ENCODE measurements at places on chromosomes 6 and 20.

- no peak for DNase-seq
These were observed 24.5 kb downstream of the TSHZ2 start for GRCh38 chr20:52996658-52997057.

GRCh38 chr6:148448369-148449012, 105.9 kb downstream of the SASH1 start:
- DNase-seq: no peak

DNA sequence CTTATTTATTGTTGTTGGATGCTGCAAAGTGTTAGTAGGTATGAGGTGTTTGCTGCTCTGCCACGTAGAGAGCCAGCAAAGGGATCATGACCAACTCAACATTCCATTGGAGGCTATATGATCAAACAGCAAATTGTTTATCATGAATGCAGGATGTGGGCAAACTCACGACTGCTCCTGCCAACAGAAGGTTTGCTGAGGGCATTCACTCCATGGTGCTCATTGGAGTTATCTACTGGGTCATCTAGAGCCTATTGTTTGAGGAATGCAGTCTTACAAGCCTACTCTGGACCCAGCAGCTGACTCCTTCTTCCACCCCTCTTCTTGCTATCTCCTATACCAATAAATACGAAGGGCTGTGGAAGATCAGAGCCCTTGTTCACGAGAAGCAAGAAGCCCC, 12.1 kb downstream of the MICB start:
- DNase-seq: no peak

DNA sequence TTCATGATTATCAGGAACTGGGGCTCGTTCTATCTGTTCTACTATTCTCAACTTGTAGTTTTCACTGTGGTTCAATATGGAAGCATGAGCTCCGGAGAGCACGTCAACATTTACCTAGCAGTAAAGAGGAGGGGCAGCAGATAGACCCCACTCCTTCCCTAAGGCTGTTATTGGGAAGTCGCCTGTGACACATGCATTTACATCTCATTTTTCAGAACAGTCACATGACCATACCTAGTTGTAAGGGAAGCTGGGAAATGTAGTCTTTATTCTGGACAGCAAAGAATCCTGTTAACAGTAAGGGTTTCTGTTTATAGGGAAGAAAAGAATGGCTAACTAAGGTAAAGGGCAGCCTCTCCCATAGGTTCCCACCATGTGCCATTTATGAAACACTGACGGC, 158.3 kb downstream of the ZFP64 start:
- DNase-seq: no peak

GRCh38 chr6:41697861-41698781, 37.3 kb downstream of the TFEB start:
- DNase-seq: no peak

DNA sequence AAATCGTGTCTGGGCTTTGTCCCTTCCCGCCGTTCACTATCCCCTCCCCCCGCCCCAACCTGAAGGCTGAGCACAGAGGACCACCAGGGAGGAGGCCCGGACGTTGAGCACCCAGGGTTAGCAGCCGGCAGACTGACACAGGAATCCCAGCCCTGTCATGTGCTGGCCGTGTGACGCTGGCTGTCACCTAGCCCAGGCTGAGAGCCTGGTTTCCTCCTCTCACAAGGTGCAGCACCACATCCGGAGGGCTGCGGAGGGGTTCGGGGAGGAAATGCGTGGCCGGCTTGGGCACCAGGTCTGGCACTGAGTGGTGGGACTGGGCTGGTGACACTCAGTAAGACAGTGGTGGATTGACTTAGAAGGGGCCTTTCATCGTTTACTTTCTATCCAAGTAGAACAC, 4.6 kb upstream of the LSM14B start:
- DNase-seq: no peak

GRCh38 chr20:24737212-24737850, 211.7 kb upstream of the CST7 start:
- no peak for DNase-seq

- no peak for DNase-seq
These were observed 52.8 kb upstream of the ZFAND3 start for GRCh38 chr6:37766717-37767116.

DNA sequence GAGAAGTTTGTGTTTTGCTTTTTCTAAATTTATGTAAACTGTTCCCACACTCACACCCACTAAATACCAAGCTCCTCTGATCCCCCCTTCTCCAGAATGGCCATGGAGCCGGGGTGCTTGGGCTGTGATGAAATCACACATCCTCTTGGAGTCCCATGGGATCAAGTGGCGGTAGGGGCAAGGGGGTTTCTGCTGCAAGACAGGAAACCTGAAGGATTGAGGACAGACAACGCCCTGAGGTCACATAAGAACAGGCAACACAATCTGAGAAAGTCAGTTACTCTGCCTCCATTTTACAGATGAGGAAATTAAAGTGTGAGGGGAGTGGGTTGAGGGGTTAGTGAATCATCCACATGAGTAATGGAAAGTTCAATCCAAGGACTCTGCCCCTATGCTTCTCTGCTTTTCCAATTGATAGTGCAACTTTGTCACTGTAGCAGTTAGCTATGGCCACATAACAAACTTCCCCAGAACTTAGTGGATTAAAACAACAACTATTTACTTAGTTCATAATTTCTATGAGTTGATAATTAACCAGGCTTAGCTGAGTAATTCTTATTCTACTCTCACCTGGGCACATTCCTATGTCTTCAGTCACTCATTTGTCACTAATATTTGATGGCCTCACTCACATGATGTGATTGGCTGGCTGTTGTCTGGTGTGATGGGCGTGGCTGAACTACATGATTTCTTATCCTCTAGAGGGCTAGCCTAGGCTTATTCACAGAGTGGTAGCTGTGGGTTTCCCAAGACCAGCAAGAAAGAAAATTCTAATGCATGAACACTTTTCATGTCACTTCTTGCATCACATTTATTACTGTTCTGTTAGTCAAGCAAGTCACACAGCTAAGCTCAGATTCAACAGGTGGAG, 311.1 kb upstream of the RNF24 start:
- DNase-seq: no peak

DNA sequence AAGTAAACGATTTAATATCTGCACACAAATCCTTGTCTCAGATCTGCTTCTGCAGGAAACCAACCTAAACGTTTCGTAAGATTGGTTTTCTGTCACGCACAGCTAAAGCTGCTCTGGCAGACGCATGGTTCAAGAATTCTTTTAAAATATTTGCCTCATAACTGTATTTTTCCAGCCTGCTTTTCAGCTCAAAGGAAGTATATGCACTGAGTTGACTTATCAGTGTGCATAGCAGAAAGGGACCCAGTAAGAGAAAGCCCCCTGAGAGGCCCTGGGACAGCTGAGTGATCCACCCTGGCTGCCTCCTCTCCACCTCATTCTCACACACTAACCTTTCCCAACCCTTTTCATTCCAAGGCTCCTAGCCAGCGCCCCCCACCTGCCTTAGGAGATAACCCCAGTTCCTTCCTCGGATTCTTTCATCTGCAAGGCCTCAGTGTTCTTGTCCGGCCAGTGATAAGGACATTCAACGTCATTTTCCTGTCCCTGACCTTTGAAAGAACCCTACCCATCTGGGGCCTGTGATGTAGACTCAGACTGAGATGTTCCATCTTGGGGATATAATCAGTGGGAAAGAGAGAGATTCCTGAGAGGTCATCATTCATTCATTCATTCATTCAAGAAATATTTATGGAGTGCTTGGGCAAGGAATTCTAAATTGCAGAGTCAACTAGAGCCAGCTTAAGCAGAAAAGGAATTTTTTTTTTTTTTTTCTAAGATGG, 22.4 kb upstream of the SLC9A8 start:
- DNase-seq: no peak

DNA sequence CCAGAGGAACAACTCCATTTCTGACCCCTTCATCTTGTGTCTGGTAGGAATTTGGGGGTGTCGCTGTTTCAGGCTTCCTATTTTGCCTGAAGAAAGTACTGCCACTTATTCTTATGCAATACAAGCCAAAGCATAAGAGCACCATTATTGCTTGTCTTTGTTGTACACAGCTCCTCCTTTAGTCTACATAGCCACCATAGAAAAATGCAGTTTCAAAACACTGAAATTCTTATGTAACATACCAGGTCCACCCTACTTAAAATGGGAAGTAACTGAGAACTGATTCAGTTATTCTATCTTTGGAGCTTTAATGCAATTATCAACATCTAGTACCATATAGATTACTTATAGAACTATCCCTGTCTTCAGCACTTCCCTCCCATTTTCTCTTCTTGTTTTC, 255.5 kb downstream of the ARHGAP18 start:
- DNase-seq: no peak

- DNase-seq: no peak
These were observed 163.4 kb upstream of the DEFB112 start for GRCh38 chr6:50213146-50213545.

DNA sequence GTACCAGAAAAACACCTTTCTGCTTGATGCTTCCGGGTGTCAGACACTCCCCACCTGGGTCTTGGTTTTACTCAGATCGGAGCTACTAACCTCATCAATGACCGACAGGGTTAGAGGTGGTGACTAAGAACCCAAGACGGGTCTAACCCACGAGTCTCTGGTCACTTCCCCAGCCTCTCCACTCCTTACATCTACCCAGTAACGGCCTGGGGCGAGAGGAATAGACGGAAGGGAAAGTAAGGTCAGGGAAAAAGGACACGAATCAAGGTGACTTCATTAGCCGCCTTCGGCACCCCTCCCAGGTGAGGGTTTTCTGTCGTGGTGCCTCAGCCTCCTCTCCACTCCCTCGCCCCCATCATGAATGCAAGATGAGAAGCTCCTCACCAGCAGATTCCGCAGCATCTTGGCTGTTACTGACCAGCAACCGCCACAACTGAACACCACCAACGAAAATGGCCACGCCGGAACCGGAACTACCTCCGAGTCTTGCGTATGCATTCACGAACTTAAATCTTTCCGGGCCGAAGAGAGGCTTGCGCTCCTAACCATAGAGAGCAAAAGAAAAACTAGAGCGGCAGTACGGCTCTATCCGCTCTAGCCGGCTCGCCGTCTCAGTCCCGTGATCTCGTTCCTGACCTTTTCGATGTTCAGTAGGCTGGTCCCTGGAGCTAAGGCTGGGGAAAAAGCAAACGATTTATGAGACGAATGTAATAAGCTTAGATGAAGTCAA, at the start of gene COX7A2:
Gene COX7A2 (minus strand): TSS at position 469 of the 730 bp plus-strand sequence. CDS start 67 bp downstream, at position 402.
- DNase-seq: peak; percentile 46
